PC-9 (cell line): ENCODE measurements at places on chromosomes 2 and 18.

- no peak for DNase-seq
These were observed 242.6 kb downstream of the THSD7B start for GRCh38 chr2:137007938-137008337.

GRCh38 chr2:200453853-200454534 lies 55.9 kb downstream of the KCTD18 start:
- no peak for DNase-seq

- DNase-seq: peak; percentile 9
These were observed 166.0 kb downstream of the SOCS6 start for GRCh38 chr18:70454704-70455322.

DNA sequence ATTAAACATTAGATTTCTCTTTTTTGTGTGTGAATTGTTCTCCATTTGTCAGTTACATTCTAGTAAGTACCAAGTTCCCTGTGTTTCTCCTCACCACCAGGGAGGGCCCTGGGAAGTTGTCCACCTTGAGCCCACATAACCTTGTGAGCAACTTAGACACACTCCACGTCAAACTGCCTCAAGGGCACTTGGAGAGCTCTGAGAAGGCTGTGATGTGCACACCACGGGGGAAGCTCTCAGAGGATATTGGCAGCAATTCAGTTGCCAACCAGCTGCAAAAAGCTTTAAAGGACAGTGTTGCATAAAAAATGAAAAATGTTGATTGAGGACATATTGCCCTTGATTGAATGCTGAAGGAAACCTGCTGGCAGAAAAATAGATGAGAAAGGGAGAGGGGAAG lies 743.6 kb downstream of the RNF144A start:
- DNase-seq: no peak

- no peak for DNase-seq
These were observed 29.3 kb downstream of the PELI1 start for GRCh38 chr2:64114912-64115277.

DNA sequence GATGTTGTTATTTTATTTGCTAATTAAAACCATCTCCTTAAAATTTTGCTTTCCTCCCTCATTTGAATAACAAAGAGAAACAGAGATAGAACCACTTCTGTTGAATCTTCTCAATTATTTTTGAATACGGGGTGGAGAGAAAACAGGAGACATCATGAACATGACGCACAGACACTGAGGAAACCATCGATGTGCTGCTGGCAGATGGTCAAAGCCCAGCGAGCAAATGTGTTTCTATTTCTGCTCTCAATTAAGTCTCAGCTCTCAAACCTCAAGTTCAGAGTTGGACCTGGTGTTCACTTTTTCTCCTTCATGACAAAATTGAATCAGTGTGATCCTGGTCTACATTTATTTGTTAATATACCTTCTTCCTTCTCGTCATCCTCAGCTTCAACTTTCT lies 36.1 kb upstream of the TWIST2 start:
- DNase-seq: no peak

GRCh38 chr18:79695856-79696850 lies 16.6 kb downstream of the CTDP1 start:
- no peak for DNase-seq

DNA sequence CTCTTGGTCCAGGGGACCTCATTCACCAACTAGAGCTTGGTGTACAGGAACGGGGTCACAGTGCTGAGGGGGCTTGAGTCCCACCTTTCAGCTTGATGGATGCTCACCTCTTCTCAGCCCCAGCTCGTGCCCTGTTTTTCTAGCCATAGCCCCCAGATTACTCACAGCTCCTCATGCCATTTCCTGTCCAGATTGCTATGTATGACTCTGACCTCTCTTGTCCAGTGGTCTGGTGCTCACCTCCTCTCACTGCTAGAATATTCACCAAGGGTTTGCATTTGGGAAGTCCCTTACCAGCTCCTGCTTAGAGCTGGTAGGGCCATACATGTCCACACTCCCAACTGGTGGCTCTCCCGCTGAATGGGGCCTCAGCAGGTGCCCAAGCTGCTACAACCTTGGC lies 5.9 kb downstream of the LBX2 start:
- DNase-seq: no peak

DNA sequence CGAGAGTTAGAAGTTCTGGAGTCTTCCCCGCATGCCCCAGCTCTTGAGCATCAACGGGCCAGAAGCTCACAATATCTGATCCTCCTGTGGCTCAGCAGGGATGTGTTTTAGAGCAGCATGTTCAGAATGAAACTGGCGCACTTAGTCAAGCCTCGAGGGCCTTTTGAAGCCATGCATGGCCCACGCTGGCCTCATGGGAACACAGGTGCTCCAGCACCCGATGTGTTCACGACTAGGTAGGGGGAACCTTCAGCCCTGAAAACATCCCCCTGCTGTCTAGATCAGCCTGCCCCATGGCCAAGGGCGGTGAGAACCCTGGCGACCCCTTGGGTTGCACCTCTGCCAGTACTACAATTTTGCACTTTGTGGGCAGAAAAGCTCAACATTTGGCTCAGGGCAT lies 32.8 kb downstream of the MSH6 start:
- no peak for DNase-seq

GRCh38 chr18:45997700-45998151 lies 30.6 kb upstream of the EPG5 start:
- no peak for DNase-seq

DNA sequence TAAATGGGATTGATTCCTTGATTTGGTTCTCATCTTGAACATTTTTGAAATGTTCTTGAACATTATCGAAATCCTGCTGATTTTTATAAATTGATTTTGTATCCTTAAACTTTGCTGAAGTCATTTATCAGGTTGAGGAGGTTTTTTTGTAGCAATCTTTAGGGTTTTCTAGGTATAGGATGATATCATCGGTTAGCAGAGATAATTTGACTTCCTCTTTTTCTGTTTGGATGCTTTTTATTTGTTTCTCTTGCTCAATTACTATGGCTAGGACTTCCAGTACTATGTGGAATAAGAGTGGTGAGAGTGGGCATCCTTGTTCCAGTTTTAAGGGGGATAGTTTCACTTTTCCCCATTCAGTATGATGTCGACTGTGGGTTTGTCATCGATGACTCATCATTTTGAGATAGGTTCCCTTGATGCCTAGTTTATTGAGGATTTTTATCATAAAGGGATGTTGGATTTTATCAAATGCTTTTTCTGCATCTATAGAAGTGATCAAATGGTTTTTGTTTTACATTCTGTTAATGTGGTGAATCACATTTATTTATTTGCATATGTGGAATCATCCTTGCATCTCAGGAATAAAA lies 201.5 kb upstream of the ZSWIM2 start:
- no peak for DNase-seq
